ENCODE measurements at places on chromosomes 3 and 15. TPM values are rescaled to one million over a fixed set of nuclear protein-coding genes. Genes with fewer than 3 reads are reported as not detected.
A peak's percentile ranks its signal among the peaks of the same experiment; 100 is the strongest.

GRCh38 chr3:42183991-42184632, 81.9 kb downstream of the CCK start:
- no peak for DNase-seq

GRCh38 chr3:172209333-172210321, 170.2 kb downstream of the FNDC3B start:
- no peak for DNase-seq

GRCh38 chr3:165185707-165186327, 10.4 kb downstream of the SLITRK3 start:
- peak; percentile 85 for DNase-seq

DNA sequence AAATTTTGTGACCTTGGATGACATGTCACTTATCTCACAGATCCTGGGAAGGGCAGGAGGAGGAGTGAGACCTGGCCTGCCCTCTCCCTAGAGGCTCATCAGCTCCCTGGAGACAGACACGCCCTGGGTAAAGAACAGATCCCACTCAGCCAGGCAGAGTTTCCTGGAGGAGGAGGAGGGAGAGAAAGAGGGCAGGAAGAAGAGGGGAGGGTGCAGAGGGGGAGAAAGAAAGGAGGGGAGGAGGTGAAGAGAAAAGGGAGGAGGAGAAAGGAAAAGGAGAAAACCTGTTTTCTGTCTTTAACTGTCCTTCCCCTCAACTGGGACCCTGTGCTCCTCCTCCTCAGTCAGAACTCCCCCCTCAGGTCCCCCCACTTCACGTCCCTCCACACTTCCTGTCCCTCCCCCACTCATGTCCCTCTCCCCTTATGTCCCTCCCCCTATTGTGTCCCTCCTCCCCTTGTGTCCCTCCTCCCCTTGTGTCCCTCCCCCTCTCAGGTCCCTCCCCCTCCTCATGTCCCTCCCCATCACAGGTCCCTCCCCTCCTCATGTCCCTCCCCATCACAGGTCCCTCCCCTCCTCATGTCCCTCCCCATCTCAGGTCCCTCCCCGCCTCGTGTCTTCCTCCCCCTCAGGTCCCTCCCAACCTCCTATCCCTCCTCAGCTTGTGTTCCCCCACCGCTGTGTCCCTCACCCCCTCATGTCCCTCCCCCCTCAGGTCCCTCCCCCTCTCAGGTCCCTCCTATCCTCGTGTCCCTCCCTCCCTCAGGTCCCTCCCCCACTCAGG, 52.3 kb upstream of the CGNL1 start:
- DNase-seq = peak; percentile 55

GRCh38 chr3:153602801-153603200, 440.8 kb downstream of the RAP2B start:
- no peak for DNase-seq

GRCh38 chr15:33182926-33183325, 11.6 kb downstream of the FMN1 start:
- no peak for DNase-seq

DNA sequence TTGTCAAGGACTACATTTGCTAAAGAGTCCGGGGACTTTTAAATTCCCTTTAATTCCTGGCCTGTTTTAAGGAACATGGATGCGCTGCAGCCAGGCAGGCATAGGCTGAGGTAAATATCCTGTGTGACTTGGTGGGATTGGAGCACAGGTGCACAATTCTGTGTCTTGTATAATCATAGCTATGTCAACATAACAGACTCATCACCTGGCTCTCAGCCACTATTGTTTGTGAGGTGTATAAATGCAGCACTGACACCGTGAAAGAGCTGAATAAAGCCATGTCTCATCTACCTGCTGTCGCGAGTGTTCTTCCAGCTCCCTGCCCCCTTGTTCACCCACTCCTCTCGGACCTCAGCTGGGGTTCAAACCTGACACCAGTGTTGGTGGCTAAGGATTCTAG, 109.7 kb downstream of the MFSD1 start:
- no peak for DNase-seq

DNA sequence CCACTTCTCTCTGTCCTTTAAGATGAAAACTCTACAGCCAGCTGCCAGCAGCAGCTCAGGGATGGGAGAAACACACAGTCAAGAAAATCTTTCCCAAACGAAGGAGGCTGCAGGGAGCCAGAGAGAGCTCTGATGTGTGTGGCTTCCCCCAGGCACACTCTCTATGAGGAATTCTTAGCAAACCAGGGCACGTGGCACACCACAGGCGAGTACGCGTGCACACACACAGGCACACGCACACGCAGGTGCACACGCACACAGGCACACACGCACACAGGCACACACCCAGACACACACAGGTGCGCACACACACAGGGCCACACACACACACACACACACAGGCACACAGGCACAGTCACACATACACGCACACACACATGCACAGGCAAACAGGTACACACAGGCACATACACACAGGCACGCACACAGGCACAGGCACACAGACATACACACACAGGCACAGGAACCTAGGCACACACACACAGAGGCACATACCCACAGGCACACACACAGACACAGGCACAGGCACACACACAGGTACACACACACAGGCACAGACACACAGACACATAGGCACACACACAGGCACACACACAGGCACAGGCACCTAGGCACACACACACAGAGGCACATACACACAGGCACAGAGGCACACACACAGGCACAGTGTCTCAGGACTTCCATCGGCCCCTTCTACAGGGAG, 91.5 kb upstream of the ATP2B2 start:
- DNase-seq = no peak

DNA sequence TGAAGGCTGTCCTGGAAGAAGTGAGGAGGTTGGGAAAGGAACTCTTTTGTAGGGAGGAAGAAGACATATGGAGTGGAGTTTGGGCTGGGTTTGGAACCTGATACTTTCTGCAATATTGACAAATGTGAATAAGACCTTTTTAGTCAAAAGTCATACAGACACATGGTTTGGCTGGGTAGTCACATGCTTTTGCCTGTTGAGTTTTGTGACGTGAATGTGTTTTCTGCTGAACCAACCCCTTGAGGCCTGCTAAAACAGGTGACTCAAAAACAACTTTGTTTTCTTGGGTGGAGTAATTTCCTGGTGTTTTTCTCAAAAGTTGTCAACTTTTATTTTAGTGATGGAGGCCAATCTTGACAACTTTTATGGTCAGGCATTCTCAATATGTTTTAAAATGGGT, 39.4 kb upstream of the CCR4 start:
- no peak for DNase-seq

RTP3 gene
- not detected for total RNA-seq

GRCh38 chr3:9198899-9199335, 50.5 kb downstream of the SRGAP3 start:
- no peak for DNase-seq

GRCh38 chr15:33722005-33722672, 246.2 kb upstream of the CHRM5 start:
- DNase-seq = no peak

DNA sequence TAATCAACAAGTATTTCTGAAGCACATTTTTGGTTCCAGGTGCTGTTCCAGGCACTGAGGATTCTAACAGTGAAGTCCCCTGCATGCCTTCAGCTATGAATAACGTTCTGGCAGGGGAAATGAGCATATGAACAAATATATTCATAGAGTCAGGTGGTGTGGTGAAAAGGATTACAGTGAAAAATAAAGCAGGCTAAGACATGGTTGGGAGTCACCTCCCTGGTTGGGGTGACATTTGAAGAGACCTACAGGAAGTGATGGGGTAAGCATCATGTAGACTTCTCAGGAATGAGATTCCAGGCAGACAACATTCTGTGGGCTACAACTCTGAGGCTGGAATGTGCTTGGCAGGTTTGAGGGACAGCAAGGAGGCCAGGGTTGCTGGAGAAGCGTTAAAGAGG, 15.0 kb downstream of the FRMD4B start:
- DNase-seq = no peak

- no peak for DNase-seq
Measured at GRCh38 chr3:47870702-47871260, 67.8 kb downstream of the DHX30 start.

GRCh38 chr15:34365091-34365825, 1.7 kb downstream of the LPCAT4 start:
- DNase-seq = no peak

- no peak for DNase-seq
Measured at GRCh38 chr3:96700322-96701315, 113.8 kb upstream of the EPHA6 start.

CCNB2 gene
- total RNA-seq = 84.6 TPM

MB21D2 gene
- total RNA-seq = 3.0 TPM

GOLGA8J gene
- total RNA-seq = not detected

CPN2 gene
- total RNA-seq = not detected

- DNase-seq = peak; percentile 73
Measured at GRCh38 chr15:71730277-71731144, 79.8 kb upstream of the NR2E3 start.

RASGRP1 gene
- 0.08 TPM for total RNA-seq

DNA sequence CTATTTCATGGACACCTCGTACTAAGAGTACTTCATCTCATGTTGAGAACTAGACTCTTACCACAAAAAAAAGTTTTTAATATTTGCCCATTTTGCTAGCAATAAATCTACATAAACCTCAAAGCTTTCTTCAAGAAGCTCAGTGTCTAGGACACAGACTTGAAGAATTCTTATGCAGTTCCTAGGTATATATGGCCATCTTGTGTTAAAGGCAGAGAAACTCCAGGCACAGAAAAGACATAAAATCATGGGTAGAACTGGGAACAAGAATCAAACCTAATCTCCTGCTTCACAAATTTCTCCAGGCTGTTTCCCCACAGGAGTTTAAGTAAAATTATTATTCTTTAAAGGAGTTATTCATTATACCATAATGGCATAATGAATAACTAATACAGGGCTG, 4.4 kb downstream of the MBD4 start:
- no peak for DNase-seq

GRCh38 chr3:61667814-61668213, 106.4 kb downstream of the PTPRG start:
- DNase-seq = no peak

SPINK8 gene
- total RNA-seq = not detected

DNA sequence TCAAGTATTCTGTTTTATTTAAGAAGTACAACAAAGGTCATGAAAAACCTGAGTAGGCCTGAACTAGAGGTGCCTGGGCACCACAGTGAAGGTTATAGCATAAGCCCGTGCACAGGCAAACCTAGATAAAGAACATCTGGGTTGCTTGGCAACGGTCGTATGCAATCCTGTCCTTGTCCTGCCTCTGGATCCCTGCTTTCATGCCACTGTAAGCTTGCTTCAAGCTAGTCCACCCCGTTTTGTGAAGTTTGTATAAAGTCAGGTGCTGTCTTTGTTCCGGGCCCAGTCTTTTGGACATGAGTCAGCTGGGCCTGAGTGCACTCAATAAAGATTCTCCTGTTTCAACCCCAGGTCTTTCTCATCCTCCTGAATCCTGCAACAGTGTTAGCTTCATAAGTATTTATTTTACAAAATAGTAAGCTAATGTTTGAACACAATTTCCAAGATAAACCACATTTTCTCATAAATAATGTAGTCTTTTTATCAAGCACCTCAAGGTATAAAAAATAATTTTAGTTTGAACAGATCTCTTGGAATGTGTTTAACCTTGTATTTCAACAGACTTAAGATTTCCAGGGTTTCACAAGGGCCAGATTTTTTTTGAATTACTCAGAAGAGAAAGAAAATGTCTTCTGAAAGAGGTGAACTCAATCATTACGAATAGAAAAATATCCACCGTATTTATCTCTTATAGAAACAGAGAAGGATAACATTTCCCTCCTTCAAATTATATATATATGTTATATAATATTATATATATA, 14.3 kb upstream of the SLC9C1 start:
- peak; percentile 36 for DNase-seq

ITPKA gene
- 7.3 TPM for total RNA-seq
